ENCODE measurements at places on chromosomes 7 and 10.
A peak's percentile ranks its signal among the peaks of the same experiment; 100 is the strongest.

DNA sequence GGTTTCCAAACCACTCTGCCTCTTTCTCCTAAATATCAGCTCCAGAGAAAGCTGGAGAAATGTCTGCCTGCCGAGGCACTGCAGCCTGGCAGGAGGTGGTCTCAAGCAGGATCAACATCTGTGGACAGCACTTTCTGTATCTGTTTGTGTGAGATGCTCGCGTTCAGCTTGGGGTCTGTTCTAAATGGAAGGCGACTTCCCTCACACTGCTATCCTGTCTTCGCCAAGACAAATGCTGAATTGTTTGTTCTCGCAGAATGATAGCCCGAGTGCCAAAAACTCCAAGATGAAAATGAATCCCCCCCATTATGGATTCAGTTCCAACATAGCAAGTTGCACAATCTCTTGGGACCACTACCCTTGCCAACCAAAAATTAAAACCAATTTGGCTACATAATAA is 72.2 kb upstream of the PALS2 start:
- DNase-seq = no peak

DNA sequence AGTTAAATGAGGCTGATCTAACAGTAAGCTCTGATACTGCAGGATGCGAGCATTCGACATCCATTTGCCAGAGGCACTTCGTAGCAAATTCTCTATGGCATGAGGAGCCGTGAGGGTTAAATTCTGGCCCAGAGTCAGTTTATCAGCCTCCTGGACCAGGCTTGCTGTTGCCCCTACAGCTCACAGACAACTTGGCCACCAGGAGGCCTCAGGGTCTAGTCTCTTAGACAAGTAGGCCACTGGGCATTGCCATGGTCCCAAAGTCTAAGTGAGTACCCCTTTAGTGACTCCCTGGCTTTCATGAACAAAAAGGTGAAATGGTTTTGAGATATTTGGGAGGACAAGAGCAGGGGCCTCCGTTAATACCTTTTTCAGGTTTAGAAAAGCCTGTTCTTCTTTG is 178.0 kb upstream of the MBL2 start:
- DNase-seq = no peak

- no peak for DNase-seq
These were observed 9.3 kb upstream of the FAM180A start for GRCh38 chr7:135757719-135758411.

GRCh38 chr10:9158675-9159074 is 1104.2 kb downstream of the GATA3 start:
- DNase-seq = no peak

- DNase-seq = no peak
These were observed 3.1 kb downstream of the SYPL1 start for GRCh38 chr7:106108991-106109390.

- peak; percentile 57 for DNase-seq
These were observed 158.9 kb downstream of the KLF6 start for GRCh38 chr10:3625959-3626751.

- DNase-seq = no peak
These were observed 28.2 kb downstream of the MGMT start for GRCh38 chr10:129495256-129495655.

DNA sequence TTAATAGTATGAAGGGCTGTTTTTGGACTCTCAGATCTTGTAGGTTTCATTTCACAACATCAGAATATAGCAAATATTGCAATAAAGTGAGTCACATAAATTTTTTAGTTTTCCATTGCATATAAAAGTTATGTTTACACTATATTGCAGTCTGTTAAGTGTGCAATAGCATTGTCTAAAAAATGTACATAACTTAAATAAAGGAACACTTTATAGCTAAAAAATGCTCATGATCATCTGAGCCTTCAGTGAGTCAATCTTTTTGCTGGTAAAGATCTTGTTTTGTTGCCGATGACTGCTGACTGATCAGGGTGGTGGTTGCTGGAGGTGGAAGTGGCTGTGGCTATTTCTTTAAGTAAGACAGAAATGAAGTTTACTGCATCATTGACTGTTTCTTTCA is 42.0 kb downstream of the ABCA13 start:
- DNase-seq = no peak

GRCh38 chr10:96797485-96797884 is 34.6 kb upstream of the LCOR start:
- no peak for DNase-seq

DNA sequence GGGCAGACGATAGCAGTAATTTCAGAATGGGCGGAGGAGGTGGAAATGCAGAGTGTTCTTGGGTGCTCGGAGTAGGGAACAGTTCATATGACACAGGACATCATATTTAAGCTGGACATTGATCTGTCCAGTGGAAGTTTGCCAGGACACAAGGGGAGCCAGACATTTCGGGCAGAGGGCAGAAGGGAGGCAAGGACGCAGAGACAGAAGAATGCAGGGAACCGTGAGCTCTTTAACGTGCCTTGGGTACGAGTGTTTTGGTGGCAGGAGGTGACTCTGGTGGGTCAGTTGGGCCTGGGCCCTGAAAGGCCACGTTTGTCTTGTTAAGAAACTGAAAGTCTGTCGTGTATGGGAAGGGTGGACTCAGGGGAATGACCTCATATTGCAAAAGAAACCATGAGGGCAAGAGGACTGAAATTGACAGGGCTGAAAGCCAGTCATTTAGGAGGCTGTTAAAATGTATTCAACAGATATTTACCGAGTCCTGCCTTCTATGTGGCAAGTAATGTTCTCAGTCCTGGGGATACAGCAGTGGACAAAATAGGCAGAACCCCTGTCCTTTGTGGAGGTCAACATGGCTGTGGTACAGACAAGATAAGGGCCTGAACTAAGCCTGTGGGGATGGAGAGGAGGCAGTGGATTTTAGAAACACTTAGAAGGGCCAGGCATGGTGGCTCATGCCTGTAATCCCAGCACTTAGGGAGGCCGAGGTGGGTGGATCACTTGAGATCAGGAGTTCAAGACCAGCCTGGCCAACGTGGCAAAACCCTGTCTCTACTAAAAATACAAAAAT is 2.2 kb downstream of the OPTN start:
- DNase-seq = no peak

- no peak for DNase-seq
These were observed 70.4 kb downstream of the RALA start for GRCh38 chr7:39693812-39694211.

GRCh38 chr7:19665399-19666008 is 43.3 kb downstream of the POLR1F start:
- no peak for DNase-seq

- no peak for DNase-seq
These were observed 19.9 kb downstream of the ZNRF2 start for GRCh38 chr7:30304177-30304884.

DNA sequence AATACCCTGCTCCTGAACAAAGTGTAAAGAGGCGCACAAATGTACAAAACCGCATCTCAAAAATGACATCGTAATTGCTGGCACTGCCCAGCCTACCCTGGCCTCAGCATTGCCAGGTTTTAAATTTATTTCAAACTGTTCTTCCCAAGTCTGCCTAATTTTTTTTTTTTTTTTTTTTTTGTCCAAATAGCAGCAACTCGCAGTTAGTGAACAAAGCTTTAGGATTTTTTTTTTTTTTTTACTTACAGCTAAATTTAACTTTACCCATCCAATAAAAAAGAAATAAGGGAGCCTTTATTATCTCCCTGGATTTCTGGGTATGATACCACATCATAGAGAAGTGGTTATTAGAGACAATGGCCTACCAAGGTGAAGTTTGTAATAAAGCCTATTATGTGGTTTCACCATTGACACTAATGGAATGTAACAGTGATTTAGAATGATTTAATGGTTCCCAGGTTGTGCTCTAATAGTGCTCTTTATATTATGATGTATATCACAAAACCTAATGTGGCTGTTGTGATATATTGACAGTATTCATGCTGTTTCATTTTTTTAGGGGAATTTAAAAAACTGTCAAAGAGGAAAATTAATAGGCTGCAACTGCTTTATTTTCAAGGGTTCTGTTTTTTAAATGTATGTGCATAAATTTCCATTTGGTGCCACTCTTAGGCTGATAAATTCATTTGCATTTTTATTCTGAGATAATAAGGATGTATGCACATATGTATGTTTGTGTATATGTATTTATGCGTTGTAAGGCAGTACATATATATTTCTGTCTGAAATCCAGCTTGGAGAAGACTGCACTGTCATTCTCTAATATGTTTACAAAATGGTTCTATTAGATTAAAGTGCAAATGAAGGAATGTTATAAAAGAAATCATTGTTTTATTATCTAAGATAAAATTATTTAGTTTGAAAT is 309.0 kb downstream of the TFEC start:
- DNase-seq = no peak
